Myocyte (in vitro differentiated cells): ENCODE measurements at places on chromosomes 5 and 9. TPM values are rescaled to one million over a fixed set of nuclear protein-coding genes. Genes with fewer than 3 reads are reported as not detected.
A peak's percentile ranks its signal among the peaks of the same experiment; 100 is the strongest.

DNA sequence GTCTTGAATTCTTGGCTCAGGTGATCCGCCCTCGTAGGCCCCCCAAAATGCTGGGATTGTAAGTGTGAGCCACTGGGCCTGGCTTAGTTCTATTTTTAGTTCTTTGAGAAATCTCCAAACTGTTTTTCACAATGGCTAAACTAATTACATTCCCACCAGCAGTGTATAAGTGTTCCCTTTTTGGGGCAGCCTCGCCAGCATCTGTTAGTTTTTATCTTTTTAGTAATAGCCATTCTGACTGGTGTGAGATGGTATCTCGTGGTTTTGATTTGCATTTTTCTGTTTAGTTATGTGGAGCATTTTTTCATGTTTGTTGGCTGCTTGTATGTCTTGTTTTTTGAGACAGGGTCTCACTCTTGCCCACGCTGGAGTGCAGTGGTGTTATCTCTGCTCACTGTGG, 28.2 kb downstream of the CNOT6 start:
- peak; percentile 15 for DNase-seq

DNA sequence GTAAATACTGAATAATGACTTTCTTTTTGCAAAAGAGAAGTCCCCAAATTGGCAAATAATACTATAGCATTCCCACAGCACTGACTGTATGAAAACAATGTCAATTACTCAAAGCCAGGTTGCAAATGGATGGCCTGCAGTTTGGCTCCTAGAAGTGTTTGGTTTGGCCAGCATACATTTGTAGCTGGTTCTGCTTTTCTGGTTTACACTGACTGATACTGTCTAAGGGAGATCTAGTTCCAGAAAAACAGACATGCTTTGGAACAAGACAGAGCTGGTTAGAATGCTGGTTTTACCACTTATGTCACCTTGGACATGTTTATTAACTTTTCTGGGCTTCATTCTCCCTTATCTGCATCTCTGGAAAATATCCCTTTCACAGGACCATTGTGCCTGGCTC, 81.5 kb upstream of the TRPM3 start:
- no peak for DNase-seq

The ZNF618 gene
- total RNA-seq = 3.8 and 4.9 TPM in 2 replicates

The SPINK6 gene
- total RNA-seq = not detected in 2 replicates
